ENCODE measurements at places on chromosomes 4 and X.

DNA sequence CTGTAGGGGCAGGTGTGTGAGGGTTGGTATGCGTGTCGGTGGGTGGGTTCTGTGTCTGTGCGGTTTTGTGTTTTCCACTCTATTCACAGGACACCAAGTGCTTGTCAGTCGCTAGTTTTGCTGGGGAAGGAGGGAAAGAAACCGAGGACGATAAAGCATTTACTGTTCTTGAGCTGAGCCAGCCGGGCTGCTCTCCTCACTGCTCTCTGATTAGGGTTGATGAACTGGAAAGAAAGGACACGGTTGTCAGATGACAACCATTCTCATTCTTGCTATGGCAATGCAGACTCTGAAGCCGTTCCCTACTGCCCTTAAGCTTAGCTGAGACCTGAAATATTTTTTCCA lies 832 bp downstream of the EGFL6 start:
- DNase-seq = no peak

DNA sequence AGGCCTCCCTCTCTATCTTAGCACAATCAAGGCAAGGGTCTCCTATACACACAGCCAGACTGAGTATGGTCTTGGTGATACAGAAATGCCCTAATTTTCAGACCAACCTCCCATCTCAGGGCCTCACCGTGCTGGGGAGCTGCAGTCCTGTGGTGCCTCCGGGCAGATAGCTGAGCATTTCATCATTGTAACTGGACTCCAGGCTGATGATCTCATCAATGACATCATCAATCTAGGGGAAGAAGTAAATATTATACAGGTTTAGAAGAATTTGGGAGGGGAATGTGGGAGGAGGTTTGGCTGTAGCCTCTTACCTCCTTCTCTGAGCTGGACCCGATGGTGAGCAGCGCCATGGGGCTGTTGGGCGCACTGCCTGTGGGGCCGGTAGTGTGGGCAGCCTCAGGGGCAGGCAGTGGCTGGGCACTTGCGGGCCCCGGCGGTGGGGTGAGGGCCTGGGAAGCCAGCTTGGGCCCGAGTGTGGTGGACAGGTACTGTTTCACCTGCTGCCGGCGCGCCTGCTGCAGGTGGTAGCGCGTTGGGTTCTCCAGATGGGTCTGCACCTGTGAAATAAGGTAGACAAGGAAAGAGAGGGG lies 5.2 kb downstream of the TFE3 start:
- DNase-seq = no peak

GRCh38 chrX:1500701-1501624 lies 36.0 kb downstream of the P2RY8 start:
- DNase-seq = no peak

DNA sequence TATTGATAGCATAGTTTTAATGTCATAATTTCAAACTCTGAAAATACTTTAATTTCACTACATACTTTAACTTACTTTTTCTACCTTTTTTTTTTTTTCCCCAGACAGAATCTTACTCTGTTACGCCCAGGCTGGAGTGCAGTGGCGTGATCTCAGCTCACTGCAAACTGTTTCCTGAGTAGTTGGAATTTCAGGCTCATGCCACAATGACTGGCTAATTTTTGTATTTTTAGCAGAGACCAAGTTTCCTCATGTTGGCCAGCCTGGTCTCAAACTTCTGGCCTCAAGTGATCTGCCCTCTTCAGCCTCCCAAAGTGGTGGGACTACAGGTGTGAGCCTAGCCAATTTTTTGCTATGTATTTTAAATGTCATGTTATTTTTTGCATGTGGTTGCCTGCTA lies 741.6 kb downstream of the TRAM1L1 start:
- DNase-seq = peak; percentile 60

DNA sequence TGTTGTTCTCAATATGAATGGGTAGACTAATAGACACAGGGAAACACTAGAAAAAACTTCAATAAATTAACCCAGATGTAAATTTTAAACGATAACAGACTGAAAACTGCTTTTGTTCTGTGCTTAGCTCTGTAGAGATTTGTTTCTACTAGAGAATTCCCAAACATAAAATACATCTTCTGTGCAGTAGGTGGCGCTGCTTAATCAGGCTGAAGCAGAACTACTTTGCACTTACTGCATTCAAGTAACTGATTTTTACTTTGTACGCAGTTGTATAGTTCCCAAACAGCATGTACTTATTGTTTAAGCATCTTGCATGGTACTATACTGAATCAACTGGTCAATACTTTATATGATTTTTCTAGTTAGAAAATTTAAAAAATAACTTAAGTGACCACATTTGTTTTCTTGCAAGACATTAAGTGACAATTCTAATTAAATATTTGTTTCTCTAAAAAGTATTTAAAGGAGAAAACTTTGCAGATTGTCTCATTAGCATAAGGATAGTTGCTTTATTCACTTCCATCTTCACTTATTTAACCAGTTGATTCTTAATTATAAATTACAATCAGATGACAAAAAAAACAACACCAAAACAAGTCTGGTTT lies 490.6 kb downstream of the IL15 start:
- DNase-seq = peak; percentile 50

DNA sequence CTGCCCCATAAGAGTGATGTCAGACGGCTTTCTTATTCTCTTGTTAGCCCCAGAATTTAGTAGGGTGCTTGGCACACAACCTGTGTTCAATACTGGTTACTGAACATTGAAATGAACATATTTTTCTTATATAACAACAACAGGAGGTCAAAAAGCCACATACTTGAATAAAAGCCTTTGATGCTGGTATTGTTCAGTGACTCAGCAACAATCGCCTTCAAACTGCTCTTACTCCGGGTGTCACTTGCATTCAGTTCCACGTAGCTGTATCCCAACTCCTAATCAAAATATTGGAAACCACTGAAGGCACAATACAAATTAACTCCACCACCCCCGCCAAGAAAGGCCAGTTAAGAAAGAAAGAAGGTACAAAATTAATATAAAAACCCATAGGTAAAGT lies 61.5 kb downstream of the RFC1 start:
- no peak for DNase-seq

GRCh38 chr4:13294961-13295605 lies 189.1 kb downstream of the RAB28 start:
- DNase-seq = no peak

Data from GDM1 (cell line).